ENCODE measurements at places on chromosomes 13 and 19.
A peak's percentile ranks its signal among the peaks of the same experiment; 100 is the strongest.

- DNase-seq, result no peak
Measured at GRCh38 chr13:35720290-35720689, 243.8 kb upstream of the MAB21L1 start.

GRCh38 chr19:17409990-17410389, 4.6 kb upstream of the BST2 start:
- no peak for DNase-seq

DNA sequence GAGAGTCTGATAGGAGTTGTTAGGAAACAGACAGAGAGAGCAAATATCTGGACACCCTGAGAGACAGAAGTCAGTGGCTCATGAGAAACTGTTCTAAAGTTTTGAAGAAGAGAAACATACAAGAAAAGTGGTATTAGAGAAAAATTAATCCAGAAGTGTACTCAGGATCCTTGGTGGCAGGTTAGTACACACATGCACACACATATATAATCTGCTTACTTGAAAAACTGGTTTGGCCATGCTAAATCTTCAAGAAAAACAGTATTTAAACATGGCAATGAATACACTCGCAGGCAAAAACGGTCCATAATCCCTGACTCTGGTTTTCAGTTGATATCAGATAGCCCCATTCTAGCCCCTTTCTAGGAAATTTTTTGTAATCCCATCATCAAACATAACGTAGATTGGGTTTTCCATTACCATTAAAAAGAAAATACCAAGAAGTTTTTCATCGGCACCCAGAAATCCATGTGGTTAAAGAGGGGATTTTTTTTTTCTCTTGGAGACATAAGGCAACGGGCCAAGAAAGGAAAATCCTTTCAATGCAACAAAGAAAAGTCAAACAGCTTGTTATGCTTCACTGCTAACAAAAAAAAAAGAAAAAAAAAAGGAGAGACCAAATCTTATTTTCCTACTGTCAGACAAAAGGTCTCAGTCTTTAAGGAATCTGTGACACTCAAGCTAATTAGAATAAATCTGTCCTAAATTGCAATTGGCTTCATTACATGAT, 178.0 kb upstream of the MIR17HG start:
- no peak for DNase-seq

DNA sequence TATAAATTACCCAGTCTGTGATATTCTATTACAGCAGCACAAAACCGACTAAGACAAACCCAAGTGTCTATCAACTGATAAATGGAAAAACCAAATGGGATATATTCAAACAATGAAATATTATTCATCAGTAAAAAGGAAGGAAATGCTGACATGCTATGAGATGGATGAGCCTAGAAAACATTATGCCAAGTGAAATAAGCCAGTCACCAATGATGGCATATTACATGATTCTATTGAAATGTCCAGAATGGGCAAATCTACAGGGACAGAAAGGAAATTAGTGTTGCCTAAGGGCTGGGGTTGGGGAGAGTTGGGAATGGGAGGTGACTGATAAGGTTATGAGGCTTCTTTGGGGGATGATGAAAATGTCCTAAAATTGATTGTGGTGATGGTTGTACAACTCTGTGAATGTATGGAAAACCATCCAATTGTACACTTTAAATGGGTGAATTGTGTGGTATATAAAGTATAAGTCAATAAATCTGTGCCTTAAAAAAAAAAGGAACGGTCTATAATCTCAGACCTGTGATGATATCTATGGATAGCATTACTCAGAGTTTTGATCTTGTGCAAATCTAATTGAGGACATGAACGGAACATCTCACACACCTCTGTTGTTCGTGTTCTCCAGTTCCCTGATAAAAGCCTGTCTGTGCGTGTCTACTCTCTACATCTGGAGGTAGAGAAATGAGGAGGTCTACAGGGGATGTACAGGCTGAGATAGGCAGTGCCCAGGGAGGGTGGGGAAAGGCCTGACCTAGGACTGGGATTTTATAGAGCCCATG, 49.0 kb downstream of the TNFRSF19 start:
- DNase-seq, result no peak

DNA sequence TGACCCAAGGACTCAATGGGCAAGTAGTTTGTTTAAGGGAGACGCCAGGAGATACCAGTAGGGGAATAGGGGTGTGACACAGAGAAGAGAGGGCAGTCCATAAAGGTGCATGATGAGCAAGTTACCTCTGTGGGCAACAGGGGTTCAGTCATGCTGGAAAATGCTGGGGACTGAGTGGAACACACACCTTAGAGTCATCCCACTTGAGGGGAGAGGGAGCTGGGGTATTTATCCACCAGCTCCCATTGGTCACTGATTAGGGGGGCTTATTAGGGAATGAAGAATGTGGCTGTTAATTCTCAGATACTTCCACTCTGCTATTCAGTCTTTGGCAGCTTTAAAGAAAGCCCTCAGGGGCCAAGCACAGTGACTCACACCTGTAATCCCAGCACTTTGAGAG, 67.5 kb upstream of the MRI1 start:
- DNase-seq, result no peak

DNA sequence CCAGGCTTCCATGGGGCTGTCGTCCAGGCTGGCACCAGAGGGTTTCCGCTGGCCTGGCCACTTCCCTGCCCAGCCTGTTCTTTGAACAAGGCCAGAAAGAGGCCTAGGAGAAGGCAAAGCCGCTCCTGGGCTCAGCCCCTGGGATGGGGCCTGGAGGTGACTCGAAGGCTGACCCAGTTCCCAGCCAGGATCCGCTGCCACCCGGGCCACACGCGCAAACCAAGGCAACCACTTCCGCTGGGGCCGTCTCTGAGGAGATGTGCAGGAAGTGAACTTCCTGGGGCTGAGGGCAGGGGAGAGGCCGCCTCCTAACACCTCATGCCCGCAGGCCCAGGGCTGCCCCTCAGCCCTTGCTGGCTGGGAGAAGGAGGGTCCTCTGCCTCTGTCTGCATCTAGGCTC, 15.2 kb downstream of the PLEKHF1 start:
- DNase-seq, result no peak

DNA sequence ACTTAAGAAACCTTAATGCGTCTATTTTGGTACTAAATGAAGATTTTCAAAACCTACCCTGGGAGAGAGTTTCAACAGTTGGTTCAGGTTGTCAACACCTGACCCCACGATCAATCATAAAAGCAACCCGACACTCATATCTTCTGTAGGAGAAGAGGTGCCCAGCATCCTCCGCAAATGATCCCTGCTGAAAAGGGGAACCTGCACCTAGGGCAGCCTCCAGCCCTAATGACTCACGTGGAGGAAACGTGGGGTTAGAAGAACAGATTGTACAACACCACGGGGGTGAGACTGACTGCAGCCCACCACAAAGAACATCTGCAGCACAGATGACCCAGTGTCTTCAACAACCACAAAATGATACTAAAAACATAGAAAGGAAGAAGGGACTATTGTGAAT, 116.3 kb downstream of the RAB20 start:
- DNase-seq, result no peak

DNA sequence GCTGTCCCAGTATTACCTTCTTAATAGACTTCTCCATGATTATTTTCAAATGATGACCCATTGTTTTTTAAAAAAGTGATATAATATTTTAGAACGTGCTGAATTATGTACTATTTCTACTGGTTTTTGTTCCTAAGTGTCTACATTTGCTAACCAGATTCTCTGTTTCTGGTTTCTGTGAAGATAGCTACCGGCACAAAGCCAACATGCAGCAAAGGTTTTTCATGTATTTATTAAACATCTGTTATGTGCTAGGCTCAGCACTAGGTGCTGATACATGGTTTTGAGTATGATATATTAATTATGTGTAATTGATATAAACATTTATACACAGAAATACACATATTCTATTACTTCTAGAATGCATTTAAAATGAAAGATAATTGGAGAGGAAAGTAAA, 1035.6 kb downstream of the PCDH17 start:
- DNase-seq, result no peak

GRCh38 chr13:40671956-40672764, 5.7 kb upstream of the FOXO1 start:
- DNase-seq, result peak; percentile 68

GRCh38 chr19:56097776-56098175, 23.3 kb downstream of the ZNF787 start:
- DNase-seq, result no peak

DNA sequence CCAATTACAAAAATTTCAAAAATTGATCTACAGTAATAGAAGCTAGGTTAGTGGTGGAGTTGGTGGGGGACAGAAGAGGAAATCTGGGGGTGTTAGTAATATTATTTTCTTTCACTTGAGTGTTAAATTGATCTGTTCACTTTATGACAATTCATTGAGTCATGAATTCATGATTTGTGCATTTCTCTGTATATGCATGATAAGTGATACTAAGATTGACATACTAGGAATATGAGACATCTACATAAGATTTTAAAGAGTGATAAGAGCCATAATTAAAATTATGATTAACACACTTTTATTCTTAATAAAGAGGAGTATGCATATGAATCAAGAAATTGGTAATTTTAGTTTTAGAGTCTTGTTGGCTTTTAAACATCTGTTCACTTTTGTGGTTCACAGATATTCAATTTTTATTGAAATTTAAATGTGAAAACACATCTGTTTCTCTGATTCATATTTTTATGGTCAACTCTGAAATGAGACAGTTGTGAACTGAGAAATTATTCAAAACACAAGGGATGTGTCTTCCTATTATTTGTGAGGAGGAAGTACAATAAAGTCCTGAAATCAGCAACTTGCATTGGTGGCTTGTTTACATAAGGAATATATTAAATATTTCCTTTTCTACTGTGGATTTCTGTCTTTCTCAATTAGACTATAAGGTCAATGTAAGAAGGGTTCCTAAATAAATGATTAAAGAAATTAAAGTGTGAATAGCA, 196.5 kb downstream of the ITGBL1 start:
- DNase-seq, result no peak
